ENCODE measurements at places on chromosomes 11 and 22. TPM values are rescaled to one million over a fixed set of nuclear protein-coding genes. Genes with fewer than 3 reads are reported as not detected.

Gene CHORDC1
- 12.1 TPM for polyA plus RNA-seq

Gene NAALADL1
- polyA plus RNA-seq = not detected

Gene FZD4
- 0.93 TPM for polyA plus RNA-seq

DNA sequence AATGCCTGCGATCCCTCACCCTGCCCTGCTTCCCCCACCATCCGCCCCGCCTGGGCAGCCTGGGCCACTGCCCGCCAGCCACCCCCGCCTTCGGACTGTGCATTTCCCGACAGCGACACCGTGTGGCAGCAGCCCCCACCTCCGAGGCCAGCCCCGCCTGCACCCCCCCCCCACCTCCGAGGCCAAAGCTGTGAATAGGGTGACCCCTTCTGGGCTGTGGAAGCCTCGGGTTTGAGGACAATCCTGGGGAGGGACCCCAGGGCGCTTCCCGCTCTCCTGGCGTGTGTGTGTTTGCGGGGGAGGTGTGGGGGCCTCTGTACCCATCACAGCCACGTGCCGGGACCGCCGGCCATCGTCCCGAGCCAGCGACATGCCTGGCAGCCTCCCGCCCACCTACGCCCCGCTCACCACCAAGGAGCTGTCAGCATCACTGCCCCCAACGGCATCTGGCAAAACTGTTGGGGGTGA lies 33.8 kb upstream of the PPARA start:
- peak; percentile 99 for DNase-seq

Data from SK-N-SH (cell line).